ENCODE measurements at places on chromosomes 2 and 18. TPM values are rescaled to one million over a fixed set of nuclear protein-coding genes. Genes with fewer than 3 reads are reported as not detected.

Gene GPD2
- polyA plus RNA-seq, result 22.2 TPM

Gene FAM237A
- not detected for polyA plus RNA-seq

DNA sequence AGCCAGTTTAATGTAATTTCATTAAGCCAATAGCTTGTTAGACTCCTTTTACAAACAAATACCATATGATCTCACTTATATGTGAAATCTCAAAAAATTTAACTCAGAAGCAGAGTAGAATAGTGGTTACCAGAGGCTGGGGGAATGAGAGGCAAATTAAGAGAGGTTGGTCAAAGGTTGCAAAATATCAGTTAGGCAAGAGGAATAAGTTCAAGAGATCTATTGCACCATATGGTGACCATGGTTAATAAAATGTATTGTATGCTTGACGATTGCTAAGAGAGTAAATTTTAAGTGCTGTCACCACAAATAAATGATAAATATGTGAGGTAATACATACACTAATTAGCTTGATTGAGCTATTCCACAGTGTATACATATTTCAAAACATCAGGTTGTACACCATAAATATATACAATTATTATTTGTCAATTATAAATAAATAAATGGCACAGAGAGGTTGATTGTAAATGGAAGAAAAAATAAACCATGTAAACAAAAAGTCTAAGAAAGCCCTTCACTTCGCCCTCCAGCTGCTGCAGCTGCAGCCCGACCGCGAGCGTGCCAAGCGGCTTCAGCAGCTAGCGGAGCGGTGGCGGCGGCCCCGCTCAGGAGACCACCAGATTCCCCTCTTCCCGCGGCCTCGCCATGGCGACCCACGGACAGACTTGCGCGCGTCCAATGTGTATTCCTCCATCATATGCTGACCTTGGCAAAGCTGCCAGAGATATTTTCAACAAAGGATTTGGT, 23.0 kb upstream of the ACTR2 start:
- no peak for DNase-seq

- no peak for DNase-seq
Measured at GRCh38 chr2:239731422-239731821, 293.7 kb downstream of the NDUFA10 start.

DNA sequence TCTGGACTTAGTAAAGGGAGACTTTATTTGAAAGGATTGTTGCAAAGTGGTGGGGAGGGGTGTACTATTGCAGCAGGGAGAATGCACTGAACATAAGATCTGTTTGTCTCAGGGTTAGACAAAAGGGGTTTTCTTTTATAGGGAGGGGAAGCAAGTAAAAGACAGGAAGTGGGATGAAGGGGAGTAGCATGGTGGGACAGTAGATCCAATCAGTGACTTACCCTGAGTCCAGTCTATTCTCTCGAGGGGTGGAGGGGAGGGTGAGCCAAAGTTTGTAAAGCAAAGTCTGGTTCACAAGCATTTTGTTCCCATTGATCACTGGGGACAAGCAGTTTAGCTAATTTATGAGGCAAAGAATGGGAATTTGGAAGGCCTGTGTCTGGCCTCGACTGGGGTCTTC, 35.0 kb upstream of the CYP27C1 start:
- no peak for DNase-seq
